Effector CD8-positive, alpha-beta T cell (primary cell): ENCODE measurements at places on chromosomes 2 and 18.

DNA sequence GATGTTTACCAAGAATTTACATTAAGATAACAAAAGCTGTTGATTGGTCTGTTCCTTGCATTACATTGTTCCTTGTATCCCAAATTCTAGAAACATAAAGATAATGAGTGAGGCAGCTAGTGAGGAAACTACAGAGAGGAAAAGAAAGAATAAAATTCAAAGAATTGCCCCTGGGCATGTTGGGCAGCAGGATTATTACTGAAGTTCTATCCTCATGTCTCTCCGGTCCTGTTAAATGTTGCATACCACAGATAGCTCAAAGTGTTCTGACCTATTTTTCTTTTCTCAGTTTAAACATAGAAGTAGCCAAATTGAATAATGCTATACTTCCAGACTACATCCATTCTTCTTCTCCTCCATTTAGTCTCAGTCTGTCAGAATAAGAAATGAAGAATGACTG, 58.2 kb upstream of the DYNC1I2 start:
- no peak for DNase-seq

GRCh38 chr18:55275039-55275901, 312.7 kb downstream of the TCF4 start:
- DNase-seq = no peak

GRCh38 chr2:197215748-197216360, 94.7 kb downstream of the ANKRD44 start:
- no peak for DNase-seq

GRCh38 chr2:134676960-134677359, 41.8 kb downstream of the TMEM163 start:
- DNase-seq = no peak

GRCh38 chr2:75600461-75601011, 39.8 kb upstream of the EVA1A start:
- no peak for DNase-seq

DNA sequence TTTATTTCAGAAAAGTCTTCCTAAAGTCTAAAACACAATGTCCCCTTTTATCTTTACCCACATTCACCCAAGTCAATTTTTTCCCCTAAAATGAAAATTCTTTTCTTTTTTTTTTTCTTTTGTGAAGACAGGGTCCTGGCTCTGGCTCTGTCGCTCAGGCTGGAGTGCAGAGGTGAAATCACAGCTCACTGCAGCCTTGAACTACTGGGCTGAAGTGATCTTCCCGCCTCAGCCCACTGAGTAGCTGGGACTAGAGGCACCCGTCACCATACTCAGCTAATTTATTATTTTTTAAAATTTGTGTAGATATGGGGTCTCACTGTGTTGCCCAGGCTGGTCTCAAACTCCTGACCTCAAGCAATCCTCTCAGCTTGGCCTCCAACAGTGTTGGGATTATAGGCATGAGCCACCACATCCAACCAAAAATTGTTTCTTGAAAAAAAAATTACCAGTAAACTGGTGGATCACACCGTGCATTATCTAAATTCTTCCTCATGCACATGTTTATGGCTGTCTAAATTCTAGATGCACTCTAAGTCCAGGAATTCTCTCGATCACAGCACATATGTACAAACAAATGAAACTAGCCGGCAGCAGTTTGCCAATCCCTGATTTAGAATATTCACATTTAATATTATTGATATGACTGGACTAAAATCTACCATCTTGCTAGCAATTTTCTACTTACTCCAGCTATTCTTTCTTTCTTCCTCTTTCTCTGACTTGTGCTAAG, 56.8 kb downstream of the OLA1 start:
- no peak for DNase-seq

DNA sequence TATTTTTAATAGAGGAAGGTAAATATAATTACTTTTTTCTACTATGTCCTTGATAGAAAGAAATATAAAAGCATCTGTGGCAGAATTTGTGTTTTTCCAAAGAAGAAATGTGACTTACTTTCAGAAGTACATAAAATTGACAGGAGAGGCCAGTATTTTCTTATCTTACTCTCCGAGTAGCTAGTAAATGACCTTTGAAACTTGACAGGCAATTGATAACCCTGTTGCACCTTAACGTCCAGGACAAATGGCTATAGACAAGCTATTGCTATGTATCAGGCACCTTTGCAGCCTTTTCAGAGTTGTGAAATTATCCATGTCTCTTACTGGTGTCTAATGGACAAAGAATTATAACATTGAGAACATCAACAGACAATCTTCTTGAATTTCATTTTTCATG, 63.0 kb upstream of the TNFRSF11A start:
- no peak for DNase-seq

- DNase-seq = no peak
Measured at GRCh38 chr2:201500534-201500933, 49.0 kb downstream of the STRADB start.

- no peak for DNase-seq
Measured at GRCh38 chr2:189629531-189630453, 31.5 kb upstream of the ASNSD1 start.

GRCh38 chr2:2098458-2099167, 232.5 kb downstream of the MYT1L start:
- DNase-seq = no peak

GRCh38 chr2:15181092-15181745, 379.9 kb downstream of the NBAS start:
- DNase-seq = no peak

- DNase-seq = no peak
Measured at GRCh38 chr2:45707006-45707405, 55.5 kb downstream of the PRKCE start.

- no peak for DNase-seq
Measured at GRCh38 chr2:103739186-103739585, 977.4 kb downstream of the TMEM182 start.

DNA sequence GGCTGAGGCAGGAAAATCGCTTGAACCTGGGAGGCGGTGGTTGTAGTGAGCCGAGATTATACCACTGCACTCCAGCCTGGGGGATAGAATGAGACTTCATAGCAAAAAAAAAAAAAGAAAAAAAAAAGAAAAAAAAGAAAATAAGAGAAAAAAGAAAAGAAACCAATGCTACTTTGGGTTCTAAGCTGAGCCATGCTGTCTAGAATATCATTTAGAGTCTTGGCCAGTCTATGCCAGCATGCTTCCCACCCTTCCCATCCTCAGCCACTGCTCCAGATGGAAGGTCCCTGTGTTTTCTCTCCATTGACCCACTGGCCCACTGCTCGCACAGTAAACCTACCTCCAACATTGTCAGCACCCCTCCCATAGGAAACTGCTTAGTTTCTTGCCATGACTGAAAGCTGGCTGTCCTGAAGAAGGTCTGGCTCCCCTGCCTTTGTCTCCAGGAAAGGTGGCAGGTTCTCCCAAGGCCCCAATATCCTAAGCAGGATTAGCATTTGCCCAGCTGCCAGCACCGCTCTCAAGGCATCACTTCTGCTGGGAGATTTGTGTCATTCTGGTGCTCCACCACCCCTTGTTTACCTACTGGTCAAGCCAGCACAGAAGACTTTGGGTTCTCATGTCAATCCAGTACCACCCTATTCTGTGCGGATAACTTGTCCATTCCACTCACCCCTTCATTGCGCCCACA, 47.3 kb upstream of the PAPOLG start:
- no peak for DNase-seq

DNA sequence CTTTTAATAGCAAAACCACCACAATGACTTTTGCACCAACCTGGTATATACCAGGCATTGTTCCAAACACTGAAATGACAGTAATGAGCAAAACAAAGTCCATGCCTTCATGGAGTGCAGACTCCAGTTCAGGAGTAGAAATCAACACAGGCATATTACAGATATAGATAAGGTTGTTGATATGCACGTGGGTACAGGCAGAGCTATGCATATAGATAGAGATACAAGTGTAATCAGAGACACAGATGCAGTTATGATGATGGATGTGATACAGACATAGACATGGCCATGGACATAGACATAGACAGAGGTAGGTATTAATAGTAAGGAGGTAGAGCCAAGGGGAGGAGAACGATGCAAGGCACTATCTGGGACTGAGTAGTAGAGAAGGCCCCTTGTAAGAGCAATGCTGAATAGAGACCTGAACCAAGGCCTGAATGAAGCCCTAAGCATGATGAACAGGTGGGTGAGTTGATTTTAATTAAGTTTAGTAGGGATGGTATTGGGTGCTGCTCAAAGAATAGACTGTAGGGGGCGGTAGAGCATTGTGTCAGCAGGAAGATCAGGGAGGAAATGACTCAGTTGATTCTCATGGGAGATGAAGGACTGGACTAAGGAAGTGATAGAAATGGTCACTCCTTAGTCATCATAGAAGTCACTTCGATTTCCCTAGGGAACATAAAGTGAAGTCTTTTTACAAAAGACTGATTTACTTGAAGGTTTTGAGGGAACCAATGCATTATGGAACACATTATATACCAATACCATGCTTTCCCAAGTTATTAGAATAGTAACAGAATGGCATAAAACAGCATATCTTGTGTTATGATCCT, 39.4 kb downstream of the CMPK2 start:
- peak; percentile 14 for DNase-seq

- DNase-seq = no peak
Measured at GRCh38 chr2:1727101-1727771, 17.1 kb downstream of the PXDN start.

DNA sequence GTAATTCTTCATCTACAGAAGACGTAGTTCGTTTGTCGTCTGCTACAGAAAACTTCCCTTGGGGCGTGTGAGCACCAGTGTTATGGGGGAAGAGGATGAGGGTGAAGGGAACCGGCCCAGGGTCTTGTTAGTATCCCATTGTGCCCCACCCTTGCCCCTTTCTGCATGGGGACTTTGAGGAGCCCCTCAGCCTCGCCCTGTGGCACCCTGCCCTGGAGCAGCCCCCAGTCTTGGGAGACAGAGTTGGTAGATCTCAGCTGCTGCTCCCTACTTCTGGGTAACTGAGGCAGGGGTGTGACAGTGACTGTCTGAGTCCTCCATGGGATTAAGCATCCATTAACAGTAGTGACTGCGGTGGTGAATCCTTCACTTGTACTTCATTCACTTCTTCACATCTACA, 50.1 kb downstream of the RNF144A start:
- DNase-seq = no peak

DNA sequence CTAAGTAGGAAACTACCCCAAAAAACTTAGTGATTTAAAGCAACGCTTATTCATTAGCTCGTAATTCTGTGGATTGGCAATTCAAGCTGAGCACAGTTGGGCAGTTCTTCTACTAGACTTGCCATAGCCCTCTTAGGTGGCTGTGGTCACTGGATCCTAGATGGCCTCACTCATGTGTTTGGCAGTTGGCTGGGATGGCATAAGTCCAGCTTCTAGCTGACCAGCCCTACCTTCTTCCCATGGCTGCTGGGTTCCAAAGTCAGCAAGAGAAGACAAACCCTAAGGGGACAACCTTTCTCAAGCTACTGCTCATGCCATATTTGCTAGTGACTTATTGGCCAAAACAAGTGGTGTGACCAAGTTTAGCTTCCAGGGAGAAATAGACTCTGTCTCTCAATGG, 95.3 kb downstream of the COPS8 start:
- no peak for DNase-seq

GRCh38 chr2:145156199-145156598, 636.3 kb upstream of the ZEB2 start:
- DNase-seq = no peak

GRCh38 chr2:278927-279320, 9.0 kb downstream of the ALKAL2 start:
- no peak for DNase-seq

- no peak for DNase-seq
Measured at GRCh38 chr2:70697603-70698383, 70.2 kb downstream of the ADD2 start.

DNA sequence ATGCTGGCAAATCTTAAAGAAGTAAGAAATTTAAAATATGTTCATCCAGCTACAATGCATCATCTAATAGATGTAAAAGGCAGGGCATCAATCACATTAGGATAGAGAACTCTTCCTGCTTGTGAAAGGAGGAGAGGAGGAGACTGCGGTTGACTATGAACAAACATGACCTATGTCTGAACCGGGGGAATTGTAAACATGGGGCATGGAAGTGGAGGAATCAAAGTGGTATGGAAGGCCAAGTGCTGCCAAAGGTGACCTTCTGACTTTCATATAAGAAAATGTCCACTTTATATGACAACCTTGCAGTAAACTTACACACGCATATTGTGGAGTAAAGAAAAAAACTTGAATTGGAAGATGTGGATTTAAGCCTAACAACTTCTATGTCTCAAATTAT, 20.0 kb upstream of the SLC8A1 start:
- DNase-seq = no peak

GRCh38 chr2:137221797-137222492, 456.6 kb downstream of the THSD7B start:
- DNase-seq = no peak

GRCh38 chr2:16125614-16126516, 185.5 kb downstream of the MYCN start:
- DNase-seq = no peak

DNA sequence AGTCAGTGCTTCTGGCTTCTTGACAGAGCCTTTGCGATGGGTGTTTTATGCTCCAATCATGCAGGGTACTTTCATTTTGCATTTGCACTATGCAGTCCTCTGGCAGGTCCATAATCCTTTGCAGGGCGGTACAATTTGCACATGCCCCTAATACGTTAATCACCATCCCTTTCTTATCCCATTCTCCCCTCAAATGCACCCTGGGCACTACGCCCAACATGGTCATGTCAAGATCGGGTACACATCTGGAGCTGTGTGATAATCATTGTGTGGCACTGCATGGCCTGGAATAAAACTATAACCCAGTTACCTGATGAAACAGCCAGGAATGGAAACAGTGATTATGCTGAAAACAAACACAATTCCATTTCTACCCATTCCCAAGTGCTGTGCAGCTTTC, 27.7 kb downstream of the LOXHD1 start:
- no peak for DNase-seq

DNA sequence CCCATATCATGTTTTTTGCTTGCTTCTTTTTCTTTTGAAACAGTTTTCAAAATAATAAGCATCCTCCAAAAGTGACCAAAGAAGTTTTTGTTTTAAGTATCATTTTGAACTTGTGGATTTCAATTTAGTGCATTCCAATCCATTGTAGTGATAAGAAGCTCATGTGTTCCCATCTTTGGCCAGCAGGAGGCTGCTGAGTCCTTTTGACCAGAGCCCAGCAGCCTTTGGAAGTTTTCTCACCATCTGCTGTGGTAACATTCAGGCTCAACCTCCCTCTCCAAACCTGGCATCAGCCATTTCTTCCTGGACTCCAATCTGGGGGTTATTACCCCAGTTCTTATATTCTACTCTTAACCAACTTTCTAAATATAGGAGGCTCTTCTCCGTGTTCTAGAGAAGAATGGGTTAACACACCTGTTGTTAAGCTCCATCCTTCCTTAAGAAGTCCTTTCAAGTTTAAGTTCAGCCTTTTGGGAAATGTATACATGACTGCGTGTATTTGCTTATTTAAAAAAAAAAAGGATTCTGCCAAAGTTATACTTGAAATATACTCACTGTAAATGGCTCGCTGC, 39.0 kb upstream of the MAL start:
- DNase-seq = no peak
